ENCODE measurements at places on chromosomes 5 and 9.

- DNase-seq, result no peak
Observed at GRCh38 chr5:103669615-103670014, 107.0 kb upstream of the NUDT12 start.

DNA sequence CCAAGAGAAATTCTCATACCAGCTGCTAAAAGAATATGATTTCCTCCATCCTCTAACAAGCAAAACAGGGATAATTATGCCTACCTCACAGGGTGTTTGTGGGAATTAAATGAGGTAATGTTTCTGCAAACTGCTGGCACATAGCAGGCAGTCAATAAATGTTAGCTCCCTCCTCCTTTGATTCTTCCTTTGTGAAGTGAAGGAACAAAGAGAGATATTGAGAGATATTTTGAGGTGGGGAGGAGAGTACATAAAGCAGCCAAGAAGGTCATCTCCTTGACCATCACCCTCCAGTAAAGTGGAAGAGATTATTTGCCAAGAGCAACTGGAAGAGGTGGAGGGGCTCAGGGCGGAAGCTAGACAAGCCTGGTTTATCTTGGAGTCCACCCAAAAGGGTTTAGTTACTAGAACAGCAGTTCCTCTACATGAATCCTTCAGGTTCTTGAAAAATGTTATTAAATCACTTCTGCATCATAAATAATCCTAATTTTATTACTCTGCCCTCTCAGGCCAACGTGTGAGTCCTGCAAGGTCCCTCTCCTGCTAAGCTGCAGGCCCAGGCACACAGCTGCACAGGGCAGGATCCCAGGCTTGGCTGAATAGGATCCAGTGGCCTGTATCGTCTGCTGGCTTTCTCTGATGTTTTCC, 35.0 kb upstream of the TLE1 start:
- DNase-seq, result no peak

DNA sequence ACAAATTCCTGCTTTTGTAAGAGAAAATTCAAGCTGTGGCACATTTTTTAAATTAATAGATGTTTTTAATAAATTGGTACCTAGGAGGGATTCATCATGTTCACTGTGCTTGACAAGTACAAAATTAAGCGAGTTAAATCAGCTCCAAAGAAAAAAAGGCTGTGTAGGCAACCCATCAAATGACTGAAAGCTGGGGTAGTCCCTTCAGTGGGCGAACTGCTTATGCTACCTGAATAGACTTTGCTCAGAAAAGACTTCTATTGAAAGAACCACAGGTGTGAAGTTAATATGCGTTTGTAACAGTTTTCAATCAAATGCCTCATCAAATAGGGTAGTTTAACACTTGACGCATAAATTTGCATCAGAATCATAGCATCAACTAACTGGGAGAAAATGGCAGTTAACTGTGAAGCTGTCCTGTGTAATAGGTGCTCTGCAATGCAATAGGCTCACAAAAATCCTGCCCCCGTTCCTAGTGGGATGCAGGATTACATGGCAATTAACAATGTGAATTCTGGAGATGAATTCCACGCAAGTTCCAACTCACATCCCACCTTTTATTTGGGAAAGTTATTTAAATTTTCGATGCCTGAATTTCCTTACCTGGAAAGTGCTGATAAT, 14.4 kb upstream of the ARL15 start:
- no peak for DNase-seq

GRCh38 chr9:3922846-3923245, 377.0 kb downstream of the GLIS3 start:
- DNase-seq, result no peak

GRCh38 chr5:78550891-78551290, 97.7 kb downstream of the LHFPL2 start:
- DNase-seq, result no peak

- no peak for DNase-seq
Observed at GRCh38 chr9:5375790-5376477, 36.3 kb upstream of the RLN1 start.

GRCh38 chr9:124450241-124450924, at the start of gene ADGRD2:
Gene ADGRD2 (plus strand): TSS chr9:124450451. CDS start chr9:124451667, 1,216 bp downstream.
- DNase-seq, result no peak

- no peak for DNase-seq
Observed at GRCh38 chr9:116979456-116979855, 292.4 kb downstream of the TRIM32 start.

DNA sequence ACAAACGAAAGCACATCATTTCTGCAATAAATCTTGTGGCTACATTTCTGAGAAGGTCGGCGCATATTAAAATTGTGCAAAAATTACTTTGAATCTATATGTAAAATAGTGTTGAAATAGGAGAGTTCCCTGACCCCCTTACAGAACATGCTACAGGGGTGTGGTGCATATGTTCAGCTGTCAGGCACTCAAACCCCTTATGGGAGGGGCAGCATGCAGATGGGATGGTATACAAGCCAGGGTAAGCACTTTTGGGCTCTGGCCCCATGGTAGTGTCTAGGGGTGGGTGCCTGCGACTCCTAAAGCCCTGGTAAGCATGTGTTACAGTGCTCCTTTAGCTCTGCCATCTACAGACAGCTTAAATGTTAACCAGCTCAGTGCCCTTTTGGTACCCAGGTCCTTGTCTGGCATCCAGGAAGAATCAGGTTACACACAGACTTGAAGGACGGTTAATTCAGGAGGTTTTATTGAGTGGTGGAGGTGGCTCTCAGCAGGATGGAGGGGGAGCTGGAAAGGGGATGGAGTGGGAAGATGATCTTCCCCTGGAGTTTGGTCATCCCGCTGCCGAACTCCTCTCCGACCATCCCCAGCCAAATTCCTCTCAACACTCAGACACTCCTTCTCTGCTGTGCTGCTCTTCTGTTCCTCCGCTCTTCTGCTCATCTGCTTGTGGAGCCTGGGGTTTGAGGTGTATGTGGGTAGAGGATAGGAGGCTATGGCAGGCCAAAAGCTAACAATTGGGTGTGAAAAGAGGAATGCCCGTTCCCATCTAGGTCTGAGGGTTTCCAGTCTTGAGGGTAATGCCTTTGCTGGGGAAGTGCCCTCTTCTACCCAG, 84.6 kb upstream of the RASEF start:
- no peak for DNase-seq

DNA sequence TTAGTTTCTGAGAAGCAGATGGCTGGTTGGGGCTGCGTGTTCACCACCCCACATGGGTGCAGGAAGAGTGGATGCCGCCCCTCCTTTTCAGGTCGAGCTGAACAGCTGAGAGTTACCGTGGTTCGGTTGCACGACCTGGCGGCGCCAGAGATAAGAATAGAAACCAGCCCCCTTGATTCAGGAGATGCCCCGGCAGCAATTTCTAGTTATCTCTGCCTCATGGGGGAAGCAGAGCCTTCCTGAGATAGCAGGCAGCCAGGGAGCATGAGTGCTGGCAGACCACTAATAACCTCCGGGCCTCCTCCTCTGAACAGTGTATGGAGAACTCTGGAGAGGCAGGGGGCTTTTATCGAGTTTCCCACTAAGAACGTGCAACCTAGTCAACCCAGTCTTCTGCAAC, 177.8 kb downstream of the NSG2 start:
- DNase-seq, result no peak

GRCh38 chr5:14489643-14490042, 91.9 kb upstream of the OTULINL start:
- no peak for DNase-seq
